WTC11 (cell line): ENCODE measurements at places on chromosomes 2 and 18.

DNA sequence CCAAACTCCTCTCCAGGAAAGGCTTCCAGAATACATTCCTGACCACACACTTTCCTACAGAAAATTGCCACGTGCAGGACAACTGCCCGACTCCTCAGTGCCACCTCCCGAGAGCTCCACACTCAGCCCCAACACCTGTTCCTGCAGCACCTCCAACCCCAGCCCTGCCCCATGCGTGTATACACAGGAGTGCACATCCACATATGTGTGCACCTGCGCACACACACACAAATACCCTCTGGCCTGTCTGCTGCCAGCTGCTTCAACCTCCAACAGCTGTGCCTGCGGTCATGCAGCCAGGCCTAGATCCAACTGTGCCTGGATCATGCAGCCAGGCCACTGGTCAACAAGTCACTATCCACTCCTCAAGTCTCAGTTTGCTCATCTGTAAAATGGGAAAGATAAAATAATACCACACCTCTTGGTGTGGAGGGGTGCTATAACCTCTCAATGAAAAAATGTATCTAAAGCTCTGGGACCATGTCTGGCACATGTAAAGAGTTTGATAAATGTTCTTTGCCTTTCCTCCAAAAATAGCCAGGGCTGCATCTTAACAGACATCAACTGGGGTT, 152.1 kb upstream of the ID2 start:
- no peak for DNase-seq

- peak; percentile 15 for DNase-seq
These were observed 7.1 kb downstream of the UNC50 start for GRCh38 chr2:98615481-98615880.

- DNase-seq = no peak
These were observed 12.4 kb upstream of the DNMT3A start for GRCh38 chr2:25354116-25354515.

- DNase-seq = no peak
These were observed 1.3 kb downstream of the AMMECR1L start for GRCh38 chr2:127884436-127884835.

DNA sequence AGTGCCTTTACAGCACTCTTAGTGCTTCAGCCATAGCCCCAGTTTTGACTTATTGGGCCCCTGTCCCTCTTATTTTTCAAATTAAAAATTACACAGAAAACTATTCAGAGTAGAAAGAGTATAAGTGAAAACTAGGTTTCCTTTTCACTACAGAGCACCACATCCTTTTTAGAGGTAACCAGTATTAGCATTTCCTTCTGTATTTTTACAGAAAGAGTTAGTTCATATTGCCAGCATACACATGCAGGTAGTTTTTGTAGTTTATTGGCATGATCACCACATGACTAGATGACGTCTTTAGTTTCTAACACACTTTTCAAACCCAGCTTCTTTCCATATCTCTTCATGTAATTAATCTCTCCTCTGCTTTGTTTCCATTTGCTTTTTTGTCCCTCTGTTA, 66.4 kb downstream of the UBE2E3 start:
- no peak for DNase-seq

DNA sequence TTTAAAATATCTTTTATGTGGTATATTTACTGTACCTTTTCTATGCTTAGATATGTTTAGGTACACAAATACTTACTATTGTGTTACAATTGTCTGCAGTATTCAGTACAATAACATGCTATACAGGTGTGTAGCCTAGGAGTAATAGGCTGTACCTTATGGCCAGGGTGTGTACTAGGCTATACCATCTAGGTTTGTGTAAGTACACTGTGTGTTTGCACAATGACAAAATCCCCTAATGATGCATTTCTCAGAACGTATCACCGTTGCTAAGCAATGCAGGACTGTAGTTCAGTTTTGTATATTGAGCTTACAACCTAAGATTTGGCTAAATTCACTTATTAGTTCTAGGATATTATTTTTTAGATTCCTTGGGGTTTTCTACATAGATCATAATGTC, 332.3 kb upstream of the HS6ST1 start:
- no peak for DNase-seq

DNA sequence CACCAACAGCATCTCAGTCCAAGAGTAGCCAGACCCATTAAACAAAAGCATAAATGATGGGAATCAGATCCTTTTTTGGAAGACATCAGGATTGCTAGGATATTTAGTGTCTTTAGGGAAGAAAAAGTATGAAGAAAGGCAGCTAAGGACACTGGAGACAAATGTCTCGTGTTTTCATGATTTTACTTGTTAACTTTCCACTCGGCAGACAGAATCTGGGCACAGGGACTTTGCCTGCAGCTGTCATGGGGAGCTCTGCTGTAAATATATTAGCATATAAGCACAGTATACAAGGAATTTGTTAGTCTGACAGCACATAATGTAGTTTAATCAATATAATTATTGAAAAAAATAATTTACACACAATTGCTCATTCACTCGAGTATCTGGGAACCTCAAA, 718.3 kb downstream of the NRXN1 start:
- no peak for DNase-seq
